ENCODE measurements at places on chromosomes 5 and 9.

DNA sequence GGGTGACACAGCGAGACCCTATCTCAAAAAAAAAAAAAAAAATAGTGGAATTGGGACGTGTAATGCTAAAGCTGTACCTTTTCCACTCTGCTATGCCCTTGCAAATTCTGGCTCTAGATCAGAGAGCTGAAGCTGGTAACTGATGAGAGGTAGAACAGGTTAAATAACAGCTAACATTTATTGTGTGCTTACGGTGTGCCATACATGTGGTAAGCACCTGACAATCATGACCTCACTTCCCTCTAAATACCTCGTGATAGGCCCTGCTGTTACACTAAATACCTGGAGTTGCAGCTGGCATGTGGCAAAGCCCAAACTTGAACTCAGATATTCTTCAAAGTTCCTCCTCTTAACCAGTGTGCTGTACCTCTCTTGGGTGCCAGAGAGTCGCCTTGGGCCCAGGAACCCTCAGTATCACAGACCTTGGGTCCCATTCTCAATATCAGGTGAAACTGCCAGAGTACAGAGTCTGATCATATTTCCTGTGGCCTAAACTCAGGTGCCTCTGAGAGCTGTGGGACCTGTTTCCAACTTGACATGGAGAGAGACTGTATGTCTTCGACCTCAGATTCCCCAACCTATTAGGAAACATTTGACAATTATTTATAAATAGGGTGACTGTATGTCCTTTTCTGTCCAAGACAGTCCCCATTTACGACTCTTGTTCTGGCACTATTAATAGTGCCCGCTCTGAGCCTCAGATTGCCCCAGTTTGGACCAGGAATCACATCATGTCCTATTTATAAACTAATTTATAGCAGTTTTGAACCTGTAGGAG lies 4.8 kb downstream of the ARL10 start:
- DNase-seq: no peak

- no peak for DNase-seq
Observed at GRCh38 chr5:306011-306805, 15.3 kb upstream of the AHRR start.

DNA sequence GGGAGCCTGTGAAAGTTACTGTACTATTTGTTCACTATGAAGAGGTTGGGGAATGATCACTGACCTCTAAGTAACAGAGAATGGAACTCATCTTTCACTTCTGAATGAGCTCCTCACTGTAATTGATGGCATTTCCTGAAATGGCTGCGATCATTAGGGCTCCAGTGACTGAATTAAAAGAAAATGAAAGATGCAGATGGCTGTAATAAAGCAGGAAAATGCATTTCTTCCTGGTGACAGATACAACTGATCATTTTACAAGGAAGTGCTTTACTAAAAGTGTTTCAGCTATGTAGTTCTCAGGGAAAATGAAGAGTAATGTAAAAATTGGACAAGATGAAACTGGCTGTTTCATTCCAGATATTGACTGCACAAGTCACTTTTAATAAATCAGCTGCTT lies 1200.6 kb upstream of the NUDT12 start:
- no peak for DNase-seq

- no peak for DNase-seq
Observed at GRCh38 chr5:158364367-158364766, 505.4 kb upstream of the CLINT1 start.

- no peak for DNase-seq
Observed at GRCh38 chr9:99555792-99556191, 265.9 kb upstream of the NR4A3 start.

DNA sequence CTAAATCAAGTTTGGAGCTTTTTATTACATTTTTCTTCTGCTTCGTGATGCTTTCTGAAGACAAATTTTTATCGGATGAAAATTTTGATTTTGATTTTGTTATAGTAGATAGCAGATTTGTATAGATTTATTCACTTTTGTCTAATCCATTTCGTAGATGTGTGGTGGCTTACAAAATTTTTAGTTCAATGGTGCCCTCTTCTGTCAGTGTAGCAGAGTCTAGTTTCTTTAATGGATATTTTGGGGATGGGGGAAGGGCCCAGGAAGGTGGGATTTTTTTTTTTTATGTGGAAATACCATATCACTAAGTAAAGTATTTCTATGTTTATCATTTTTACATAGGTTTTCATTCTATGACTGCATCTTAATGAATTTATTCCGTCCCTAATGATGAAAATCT lies 259.9 kb upstream of the TARS1 start:
- no peak for DNase-seq

DNA sequence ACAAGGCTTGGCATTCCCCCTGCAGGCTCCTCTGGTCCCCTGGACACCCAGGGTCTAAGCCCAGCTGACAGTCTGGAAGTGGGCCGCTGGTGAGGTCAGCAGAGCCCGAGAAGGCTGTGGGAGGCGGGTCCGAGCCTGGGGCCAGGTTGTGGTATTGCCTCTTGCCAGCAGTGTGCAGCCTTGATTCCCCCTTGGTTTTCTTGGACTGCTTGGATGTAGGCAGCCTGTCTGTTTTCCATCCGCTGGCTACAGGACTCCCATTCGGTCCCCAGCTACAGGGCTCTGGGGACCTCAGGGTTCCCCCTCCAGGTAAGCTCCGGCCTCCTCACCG lies 1.6 kb downstream of the AIF1L start:
- no peak for DNase-seq

GRCh38 chr9:73531051-73531532 lies 379.4 kb downstream of the ANXA1 start:
- DNase-seq: no peak

GRCh38 chr9:85949586-85950335 lies 8.8 kb downstream of the NAA35 start:
- DNase-seq: no peak

DNA sequence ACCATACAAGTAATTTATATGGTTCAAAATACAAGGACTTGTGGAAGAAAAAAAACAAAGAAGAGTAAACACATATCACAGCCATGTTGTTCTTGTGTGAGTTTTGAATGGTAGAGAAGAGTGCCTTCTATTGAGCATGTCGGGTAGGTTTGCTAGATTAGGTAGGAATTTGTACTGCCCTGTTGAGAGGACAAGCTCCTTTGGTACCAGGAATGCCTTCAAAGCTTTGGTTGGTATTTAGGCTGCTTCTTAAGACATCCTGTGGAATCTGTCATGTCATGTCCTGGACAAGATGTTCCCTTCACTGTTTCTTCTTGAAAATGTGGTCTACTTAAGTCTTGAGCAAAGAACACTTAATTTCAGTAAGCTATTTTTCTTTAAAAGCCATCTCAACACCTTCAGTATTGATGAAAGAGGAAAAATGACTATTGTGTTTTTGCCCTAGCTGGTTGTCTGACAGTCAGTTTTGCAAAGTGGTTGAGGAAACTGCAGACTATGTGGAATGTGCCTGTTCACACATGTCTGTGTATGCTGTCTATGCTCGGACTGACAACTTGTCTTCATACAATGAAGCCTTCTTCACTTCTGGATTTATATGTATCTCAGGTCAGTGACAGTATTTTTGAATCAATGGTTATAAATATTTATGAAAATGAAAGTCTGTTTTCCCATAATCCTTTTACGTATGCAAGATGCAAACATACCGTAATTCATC lies 296.9 kb downstream of the ADGRV1 start:
- DNase-seq: no peak
